ENCODE measurements at places on chromosomes 12 and 14. TPM values are rescaled to one million over a fixed set of nuclear protein-coding genes. Genes with fewer than 3 reads are reported as not detected.

The RPS6KL1 gene
- total RNA-seq: 19.1 TPM

The CRACR2A gene
- 4.5 TPM for total RNA-seq

The RESF1 gene
- total RNA-seq: 21.7 TPM

The SIX6 gene
- not detected for total RNA-seq

The SLC25A21 gene
- 0.76 TPM for total RNA-seq

The TCL1B gene
- total RNA-seq: not detected
